ENCODE measurements at places on chromosomes 11 and 22.

DNA sequence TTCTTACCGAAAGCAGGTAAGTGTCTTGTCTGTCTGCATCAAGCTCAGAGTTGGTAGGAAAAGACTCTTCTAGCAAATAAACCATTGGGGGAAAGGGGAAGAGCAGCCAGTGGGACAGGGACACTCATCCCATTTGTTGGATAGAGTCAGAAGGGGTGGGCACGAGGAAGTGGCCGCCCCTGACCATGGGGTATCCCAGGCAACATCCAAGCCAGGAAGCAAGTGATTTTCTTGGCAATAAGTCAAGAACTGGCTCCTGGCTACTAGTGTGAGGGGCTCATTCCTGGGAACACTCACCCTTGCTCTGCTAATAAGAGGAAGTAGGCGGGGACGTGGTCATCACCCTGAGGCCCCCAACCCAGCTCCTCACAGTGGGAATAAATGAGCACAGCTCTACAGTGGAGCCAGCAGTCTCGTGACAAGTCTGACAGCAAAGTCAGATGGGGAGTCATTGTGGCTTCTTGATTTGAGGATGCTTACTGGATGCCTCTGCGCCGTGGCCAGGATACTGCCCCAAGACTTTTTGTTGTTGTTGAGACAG, 6.7 kb downstream of the SLC25A18 start:
- no peak for DNase-seq

- no peak for DNase-seq
These were observed 452 bp upstream of the ATXN10 start for GRCh38 chr22:45670981-45671782.

GRCh38 chr11:25794804-25795203, 537.1 kb upstream of the ANO3 start:
- DNase-seq: no peak

DNA sequence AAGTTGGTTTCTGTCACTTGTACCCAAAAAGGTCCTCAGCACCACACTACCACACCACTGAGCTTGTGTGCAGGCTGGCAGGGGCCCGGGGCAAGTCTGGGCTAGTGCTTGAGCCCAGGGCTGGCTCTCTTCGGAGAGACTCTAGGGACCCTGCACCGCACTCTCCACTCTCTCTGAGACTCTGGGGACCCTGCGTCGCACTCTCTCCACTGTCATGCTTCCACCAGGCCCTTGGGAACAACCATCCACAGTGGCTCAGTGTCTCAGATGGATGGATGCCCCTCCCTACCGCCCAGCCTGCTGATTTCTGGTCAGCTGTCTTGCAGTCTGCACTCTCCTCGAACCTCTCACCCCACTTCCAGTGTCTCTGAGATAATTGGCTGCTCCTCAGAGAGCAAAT, 2.0 kb upstream of the SBF1 start:
- no peak for DNase-seq

DNA sequence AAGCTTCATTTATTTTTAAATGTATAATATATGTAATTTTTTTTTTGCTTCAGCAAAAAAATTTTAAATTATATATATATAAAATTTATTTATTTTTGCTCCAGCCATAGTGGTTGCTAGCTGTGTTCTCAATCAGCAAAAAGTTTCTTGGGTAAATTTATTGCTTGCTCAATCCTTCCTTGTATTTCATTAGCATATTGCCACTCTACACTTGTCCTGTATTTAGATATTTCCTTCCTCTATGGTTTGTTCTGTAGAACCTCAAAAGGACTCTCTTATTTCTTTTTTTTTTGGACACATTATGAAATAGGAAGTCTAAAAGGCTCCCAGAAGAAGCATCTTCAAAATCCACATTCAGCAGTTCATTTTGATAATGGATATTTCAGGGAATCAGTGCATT, 2.3 kb downstream of the PTPRJ start:
- DNase-seq: no peak

DNA sequence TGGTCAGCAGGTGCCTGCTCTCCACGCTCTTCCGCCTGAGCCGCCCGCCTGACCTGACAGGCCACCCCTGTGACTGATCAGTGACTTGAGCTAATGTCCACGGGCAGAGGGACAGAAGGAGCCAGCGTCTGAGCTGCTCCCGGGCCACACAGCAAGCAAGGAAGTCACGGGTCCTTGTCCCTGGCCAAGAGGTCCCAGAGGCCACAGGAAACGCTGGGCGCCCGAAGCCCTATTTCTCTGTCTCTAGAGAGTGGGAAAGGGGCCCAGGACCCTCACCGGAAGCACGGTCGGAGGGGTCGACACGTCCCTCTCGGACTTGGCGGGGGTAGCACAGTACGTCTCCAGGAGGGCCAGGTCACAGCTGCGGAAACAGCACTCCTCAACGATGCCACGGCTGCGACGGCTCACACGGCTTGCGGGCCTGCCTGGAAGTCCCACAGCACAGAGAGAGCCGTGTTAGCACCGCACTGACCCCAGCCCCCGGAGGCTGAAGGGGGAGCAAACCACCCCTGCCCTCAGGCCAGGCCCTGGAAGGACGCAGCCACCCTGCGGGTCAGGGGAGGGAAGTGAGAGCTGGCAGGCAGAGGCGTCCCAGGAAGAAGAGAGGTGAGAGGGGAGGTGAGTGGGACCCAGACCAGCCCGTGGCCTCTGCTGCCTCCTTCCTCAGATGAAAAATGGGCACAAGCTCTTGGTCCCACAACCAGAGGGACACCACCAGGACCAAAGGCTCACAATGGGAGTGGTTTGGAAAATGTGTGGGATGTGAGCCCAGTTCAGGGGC, 5.8 kb downstream of the IGF2 start:
- no peak for DNase-seq

DNA sequence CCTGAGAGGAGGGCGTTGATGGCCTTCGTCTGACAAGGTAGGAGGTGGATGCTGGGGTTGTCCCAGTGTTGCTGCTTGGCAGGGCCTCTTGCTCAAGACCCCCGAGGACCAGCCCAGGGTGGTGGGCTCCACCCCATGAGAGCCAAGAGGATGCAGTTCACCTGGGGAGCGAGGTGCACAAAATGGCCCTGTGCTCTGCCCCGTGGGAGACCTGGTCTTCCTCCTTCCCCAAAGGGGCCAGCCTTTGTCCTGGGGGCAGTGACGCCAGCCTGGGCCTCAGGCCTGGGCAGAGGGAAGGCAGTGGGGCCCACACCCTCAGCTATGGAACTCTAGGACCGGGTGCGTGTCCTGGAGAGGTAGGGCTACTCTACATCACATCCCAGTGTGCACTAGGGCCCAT, 1233.3 kb downstream of the TBC1D22A start:
- DNase-seq: no peak

DNA sequence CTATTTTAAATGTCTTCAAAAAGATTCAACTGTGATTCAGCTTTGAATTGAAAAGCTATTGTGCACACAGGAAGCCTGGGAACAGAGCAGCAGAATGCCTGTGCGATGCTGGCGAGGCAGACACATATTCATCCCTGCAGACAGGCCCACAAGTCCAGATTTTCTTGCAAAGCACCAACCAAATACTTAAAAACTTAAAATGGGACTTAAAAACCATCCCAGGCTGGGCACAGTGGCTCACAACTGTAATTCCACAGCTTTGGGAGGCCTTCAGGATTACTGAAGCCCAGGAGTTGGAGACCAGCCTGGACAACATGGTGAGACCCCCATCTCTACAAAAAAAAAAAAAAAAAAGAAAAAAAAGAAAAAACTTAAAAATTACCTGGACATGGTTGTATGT, 122.6 kb upstream of the SERPIND1 start:
- DNase-seq: no peak

- DNase-seq: peak; percentile 92
These were observed 26.7 kb downstream of the CD44 start for GRCh38 chr11:35165423-35166368.

GRCh38 chr11:130192845-130193267, 33.3 kb downstream of the ST14 start:
- DNase-seq: no peak

GRCh38 chr11:112050721-112051120, 23.1 kb downstream of the PIH1D2 start:
- no peak for DNase-seq

- DNase-seq: no peak
These were observed 94.7 kb upstream of the NAV2 start for GRCh38 chr11:19617696-19618523.

DNA sequence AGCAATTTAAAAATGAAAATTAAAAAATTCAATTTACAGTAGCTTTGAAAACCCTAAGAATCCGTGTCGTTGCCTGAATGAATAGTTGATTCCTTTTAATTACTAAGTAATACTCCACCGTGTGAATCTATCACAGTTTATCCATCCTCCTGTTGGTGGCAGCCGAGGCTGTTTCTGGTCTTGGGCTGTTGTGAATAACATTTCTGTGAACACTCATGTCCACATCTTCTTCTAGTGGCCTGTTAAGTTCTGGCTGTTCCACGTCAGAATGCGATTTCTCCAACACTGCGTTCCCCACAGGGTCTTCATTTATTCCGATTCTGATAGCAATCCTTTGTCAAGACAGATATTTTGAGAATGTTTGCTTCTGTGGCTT, 223.0 kb downstream of the TBC1D22A start:
- no peak for DNase-seq

GRCh38 chr11:15941206-15941770, 415.1 kb downstream of the SOX6 start:
- DNase-seq: peak; percentile 4

DNA sequence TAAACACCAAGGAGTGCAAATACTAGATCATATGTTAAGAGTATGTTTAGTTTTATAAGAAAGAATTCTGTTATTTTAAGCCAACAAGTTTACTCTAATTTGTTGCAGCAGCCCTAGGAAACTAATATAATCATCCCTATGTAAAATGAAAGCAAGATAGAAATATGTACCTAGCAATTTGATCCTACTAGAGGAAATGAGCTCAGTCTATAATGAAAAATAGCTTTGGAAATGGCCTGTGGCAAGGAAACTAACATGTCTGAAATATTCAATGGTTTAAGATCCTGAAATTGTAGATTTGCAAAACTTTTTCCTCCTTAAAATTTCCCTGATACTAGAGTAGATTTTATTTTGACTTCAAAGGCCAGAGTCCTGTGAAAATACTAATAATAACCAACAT, 112.7 kb upstream of the SLC5A12 start:
- DNase-seq: no peak

- DNase-seq: no peak
These were observed 30.7 kb downstream of the TIMP3 start for GRCh38 chr22:32832174-32832573.

GRCh38 chr22:42957544-42957943, 57.4 kb downstream of the PACSIN2 start:
- DNase-seq: no peak

DNA sequence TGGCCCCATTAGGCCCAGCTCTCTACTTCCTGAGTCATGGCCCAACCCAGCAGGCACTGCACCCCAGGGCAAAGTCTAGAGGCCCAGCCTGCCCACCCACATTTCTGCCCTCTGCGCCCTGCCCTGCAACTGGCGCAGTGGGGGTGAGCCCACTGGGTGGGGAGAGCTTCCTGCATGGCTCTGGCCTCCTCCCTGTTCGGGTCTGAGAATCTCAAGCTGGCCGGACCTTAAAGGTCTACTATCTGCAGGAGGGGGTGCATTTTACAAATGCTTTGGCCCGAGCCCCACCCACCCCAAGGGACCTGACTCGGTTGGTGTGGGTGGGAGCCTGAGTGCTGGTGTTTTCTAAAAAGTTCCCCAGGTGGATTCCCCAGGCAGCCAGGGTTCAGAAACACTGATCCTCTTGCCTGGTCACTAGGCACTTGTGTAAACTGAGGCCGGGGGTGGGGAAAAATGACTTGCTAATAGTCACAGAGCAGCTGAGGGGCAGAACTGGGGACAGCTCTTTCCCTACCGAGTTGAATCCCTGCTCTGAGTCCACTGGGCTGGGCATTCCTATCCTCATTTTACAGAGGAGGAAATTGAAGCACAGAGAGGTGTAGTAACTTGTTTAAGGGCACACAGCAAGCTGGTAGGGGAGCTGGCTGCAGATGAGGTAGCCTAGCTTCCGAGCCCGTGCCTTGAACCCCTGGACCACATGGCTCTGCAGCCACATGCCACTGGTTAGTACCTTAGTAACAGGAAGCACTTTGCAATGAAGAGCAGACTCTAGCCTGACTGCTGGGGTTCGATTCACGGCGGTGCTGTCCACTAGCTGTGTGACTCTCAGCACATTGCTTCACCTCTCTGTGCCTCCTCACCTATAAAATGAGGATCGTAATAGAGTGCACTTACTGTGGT, 36.3 kb downstream of the CD82 start:
- DNase-seq: no peak

DNA sequence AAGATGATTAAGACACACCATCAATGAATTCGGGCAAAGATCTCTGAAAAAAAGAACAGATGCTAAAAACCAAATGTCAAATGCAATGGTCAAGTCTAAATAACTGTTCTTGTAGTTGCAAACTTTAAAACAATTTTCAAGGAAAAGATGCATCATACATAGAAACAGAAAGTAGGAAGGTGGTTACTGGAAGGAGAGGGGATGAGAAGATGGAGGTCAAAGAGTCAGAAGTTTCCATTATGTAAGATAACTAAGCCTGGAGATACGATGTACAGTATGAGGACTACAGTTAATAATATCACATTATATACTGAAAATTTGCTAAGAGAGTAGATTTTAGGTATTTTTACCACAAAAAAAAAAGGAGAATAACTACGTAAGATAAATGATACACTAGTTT, 27.1 kb downstream of the CWF19L2 start:
- no peak for DNase-seq

DNA sequence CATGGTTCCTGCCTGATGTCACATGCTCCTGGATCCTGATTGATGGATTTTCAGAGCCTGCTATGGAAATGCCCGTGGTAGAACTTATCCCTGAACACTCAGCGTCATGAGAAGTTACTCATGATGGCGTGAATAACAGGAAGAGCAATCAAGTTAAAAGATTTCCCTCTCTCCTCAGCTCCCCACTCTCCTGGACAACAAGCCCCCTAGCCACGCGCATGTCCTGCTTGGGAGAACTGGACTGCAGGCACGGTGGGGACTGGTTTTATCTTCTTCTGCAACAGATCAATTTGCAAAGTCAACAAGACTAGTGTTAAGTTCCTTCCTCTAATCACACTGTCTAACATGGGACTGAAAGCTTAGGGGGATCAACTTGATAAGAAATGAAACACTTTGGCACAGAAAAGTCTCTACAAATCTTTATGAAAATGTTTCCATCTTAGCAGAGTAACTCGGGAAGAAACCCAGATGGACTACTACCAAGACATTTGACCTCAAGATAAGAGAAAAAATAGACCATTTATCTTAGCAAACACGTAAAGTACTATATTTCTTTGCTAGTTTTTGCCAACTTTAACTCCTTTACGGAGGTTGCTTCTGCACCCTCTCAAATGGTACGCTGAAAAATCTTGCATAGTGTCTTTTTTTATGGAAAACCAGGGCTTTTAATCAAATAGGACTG, 27.6 kb downstream of the POU2AF1 start:
- no peak for DNase-seq

Data from activated T-helper 1 cell treated with anti-CD3 and anti-CD28 coated beads, Interleukin-12 subunit alpha, Interleukin-12 subunit beta, Interleukin-2, Interleukin-4 antibody, amounts not matched to agents 30 ng/mL and 10 ng/mL and 1 ng/mL, durations not matched to agents 14 hours and 24 hours and 36 hours (primary cell).